ENCODE measurements at places on chromosomes 5 and 9.

GRCh38 chr5:136802383-136802782, 437.0 kb upstream of the TRPC7 start:
- no peak for DNase-seq

DNA sequence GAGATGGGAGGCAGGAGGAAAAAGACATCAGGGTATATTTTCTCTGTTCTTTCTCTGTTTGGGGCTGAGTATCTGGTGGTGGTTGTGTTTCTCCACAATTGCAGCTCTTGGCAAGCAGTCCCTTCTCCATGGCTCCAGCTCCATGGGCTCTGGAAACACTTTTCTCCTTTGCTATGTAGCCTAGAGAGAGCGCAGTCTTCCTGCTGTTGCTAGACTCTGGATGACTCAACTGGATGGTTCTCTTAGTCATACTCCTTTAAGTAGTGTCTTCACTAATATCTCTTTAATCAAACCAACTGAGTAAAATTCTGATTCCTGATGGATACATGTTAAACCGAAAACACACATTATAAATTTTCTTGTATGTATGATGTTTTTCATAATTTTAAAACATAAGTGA, 3.3 kb upstream of the PLGRKT start:
- DNase-seq: no peak

DNA sequence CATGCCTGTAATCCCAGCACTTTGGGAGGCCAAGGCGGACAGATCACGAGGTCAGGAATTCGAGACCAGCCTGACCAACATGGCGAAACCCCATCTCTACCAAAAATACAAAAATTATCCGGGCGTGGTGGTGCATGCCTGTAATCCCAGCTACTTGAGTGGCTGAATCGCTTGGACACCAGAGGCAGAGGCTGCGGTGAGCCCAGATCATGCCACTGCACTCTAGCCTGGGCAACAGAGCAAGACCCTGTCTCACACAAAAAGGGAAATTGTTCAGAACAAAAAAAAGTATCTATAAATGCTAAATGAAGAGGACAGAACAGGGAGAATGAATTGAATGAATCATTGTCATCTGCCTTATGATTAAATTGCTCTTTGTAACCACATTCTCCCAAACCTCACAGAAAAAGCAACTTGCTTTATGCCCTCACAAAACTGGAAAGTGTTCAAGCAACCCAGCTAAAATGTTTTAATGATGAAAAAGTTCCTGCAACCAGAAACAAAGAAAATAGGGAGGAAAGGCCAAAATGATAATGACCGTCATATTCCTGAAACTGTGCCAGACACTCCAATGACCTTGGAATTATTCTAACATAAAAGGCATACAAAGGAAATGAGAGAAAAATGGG, 83.7 kb downstream of the SERINC5 start:
- DNase-seq: no peak

DNA sequence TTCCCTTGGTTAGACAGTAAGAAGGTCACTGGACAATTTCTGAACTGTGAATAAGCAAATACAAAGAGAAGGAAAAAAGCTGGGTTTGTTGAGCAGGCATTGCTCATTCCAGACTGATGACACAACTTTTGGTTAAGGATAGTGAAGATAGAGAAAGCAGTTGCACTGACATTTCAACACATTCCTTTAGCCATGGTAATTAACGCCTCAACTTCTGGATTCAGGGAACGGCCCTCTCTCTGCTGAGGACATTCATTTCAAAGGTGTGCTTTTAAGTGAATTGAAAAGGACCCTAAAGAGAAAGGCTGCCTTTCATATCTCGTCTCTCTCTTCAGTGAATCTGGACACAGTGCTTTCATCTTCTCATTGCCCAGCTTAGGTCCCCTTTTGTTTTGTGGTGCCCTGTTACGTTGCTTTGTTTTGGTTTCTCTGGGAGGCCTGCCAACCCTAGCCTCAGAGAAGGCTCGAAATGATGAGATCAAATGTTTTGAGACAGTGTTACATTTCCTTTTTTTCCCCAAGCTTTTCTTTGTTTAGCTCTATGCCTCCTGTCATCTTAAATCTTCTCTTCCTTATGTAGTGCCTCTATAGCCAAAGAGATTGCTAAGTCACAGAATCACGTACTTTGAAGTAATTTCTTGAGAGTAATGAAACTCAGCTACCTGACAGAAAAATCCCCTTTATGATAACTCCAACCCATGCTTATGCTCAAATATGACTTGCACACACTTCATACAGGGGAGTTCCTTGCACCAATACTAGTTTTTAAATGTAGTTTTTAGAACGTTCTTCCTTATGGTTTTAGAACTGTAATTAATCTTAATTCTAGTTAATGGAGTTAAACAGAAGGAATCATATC, 94.4 kb upstream of the IFNE start:
- DNase-seq: peak; percentile 43

GRCh38 chr5:32317041-32317440, 4.3 kb upstream of the MTMR12 start:
- no peak for DNase-seq
